ENCODE measurements at places on chromosomes 2 and 18.

DNA sequence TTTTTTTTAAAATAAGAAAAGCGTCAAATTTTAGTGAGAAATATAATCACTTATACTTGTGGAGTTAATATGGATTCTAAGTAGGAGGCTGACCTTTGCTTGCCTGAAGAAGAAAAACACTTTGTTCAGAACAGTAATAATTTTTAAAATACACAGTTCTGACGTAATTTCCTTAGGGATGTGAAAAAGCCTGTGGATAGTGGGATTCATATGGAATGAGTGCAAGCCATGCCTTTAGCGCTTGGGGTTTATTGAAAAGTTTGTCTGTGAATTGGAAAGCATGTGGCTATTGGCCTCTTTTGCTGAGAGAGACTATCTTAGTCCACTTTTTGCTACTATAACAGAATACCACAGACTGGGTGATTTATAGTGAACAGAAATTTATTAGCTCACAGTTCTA is 151.3 kb downstream of the CCDC85A start:
- DNase-seq, result no peak

DNA sequence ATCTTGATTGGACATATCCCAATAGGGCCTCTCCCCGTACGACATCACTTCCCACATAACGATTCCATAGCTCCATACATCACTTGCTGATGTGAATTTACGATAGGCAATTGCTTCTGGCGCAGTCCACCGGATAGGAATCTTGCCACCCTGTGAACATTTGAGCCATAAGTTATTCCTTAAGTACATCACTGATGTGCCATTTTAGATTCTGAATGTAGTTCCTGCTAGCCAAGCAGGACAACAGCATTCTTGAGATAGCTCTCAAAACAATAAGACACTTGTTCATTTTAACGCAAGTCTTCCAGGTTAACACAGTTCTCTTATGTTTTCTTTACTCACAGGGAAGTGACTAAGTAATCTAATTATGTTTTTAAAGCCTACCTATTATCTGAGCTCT is 138.0 kb downstream of the EPHA4 start:
- no peak for DNase-seq

GRCh38 chr2:63049970-63050333 is 678 bp upstream of the OTX1 start:
- DNase-seq, result no peak

DNA sequence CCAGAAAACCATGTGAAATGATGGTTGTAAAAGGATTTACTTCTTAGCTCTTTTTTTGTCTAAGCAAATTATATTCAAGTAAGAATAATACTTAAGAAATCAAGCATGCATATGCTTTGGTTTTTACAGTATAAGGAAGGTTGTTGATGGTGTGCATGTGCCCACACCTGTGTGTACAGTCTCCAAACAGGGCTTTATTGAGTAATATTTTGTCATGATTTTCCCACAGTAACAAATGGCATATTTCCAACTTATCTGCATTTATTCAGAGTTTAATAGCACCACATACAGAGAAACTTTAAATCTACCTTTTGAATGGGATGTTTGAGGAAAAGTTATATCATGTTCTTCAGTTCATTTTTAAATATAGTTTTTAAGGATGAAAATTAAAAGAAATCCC is 76.5 kb upstream of the DSG1 start:
- DNase-seq, result no peak

DNA sequence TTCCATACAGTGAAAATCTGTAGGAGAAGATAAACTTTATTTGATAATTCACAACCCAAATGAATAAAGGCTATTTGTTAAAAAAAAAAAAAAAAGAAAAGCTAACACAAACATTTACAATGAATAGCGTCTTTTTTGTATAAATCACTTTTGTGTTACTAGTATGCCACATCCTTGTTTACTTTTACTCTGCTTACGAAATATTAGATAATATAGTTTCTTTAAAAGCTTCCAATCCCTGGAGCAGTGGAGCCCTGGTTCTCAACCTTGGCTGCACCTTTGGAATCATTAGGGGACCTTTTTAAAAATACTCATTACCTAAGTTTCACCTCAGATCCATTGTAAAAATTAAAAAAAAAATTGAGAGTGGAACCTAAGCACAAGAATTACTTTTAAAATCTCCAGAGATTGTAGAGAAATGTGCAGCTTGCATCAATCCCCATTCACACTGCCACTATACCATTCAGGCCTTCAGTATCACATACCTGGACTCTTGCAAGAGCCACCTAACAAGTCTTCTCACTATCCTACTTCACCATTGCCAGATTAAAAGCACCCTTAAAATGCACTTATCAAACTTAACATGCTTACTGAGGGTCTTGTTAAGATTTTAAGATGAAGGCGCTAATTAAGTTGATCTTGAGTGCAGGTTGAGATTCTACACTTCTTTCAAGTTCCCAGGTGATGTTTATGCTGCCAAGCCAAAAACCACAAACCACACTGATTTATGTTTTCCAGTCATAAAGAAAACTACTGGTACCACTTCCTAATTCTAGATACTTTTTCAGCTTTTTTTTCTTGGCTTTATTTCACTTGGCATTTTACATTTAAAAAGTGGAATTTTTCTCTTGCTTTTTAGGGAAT is 59.7 kb upstream of the ZC3H15 start:
- DNase-seq, result no peak

GRCh38 chr18:9755615-9756014 is 47.5 kb downstream of the RAB31 start:
- no peak for DNase-seq

- no peak for DNase-seq
Observed at GRCh38 chr2:9097239-9097638, 93.8 kb upstream of the MBOAT2 start.

DNA sequence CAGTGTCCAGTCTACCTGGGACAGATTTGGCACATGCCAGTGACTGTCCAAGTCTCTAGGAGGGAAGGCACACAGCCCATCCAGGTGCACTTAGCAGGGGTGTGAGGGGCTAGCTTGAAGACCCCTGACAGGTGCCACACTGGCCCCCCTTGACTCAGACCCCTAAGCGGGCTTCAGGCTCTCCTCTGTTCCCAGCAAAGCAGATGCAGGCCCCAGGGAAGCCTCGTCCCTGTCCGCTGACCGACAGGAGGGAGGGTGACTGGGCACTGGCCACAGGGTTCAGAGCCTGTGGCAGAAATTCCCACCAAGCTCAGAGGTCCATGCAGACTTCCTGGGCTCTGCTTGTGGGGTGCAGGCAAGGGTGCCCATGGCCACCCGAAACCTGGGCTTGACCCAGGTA is 239.8 kb upstream of the MYT1L start:
- no peak for DNase-seq

DNA sequence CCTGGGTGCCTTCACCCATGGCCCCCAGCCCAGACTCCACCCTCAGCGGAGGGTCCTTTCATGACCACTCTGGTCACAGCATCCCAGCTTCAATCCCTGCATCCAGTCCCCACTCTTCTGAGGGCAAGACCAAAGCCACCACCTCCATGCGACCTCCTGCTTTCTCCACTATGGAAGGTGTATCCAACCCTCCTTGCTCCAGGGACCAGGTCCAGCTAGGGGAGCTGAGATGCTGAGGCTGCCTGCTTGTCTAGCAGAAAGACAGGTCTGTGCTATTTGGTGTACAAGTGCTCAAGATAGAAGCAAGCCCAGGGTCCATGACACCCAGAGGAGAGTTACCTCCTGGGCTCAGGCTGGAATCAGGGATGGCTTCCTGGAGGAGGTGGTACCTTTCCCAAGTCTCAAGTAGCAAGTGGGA is 73.8 kb upstream of the RAB6C start:
- no peak for DNase-seq

GRCh38 chr2:176854878-176855277 is 357.7 kb upstream of the HNRNPA3 start:
- DNase-seq, result no peak

GRCh38 chr18:75635096-75635495 is 207.6 kb upstream of the SMIM21 start:
- DNase-seq, result no peak

- no peak for DNase-seq
Observed at GRCh38 chr2:128552141-128552805, 233.6 kb upstream of the HS6ST1 start.

DNA sequence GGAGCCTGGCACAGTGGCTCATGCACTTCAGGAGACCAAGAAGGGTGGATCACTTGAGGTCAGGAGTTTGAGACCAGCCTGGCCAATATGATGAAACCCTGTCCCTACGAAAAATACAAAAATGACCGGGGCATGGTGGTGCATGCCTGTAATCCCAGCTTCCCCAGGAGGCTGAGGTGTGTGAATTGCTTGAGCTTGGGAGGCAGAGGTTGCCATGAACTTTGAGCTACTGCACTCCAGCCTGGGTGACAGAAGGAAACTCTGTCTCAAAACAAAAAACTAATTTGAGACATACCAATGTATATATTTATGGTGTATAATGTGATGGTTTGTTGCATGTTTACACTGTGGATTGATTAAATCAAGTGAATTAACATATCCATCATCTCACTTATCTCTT is 21.8 kb upstream of the ZNF512 start:
- no peak for DNase-seq

DNA sequence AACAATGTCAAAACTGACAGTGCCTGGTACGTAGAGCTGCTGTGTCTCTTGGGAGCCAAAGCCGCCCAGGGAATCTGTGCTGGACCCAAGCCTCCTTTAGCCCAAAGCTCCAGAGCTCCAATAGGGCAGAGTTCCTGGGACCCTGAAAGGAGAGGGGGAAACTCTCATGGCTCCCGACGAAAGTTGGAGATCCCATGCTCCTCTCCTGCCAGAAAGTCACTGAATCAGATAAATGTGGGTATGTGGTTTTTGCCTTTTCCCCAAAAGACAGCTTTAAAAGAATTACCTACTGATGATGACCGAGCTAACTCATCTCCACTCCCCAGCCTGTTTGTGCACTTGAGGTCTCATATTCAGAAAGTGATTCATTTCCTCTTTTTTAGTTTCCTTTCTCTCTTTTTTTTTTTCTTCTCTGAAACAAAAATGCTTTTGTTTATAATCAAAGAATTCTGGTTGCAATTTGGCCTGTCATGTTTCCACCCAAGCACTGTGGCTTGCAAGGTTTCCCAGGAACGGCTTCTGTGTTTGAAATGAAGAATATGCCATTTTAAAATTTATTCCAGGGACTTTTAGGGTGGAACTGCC is 14.1 kb upstream of the PMAIP1 start:
- DNase-seq, result no peak

GRCh38 chr2:39647104-39647765 is 18.5 kb upstream of the TMEM178A start:
- no peak for DNase-seq

- no peak for DNase-seq
Observed at GRCh38 chr2:84741182-84741822, 139.6 kb downstream of the TRABD2A start.

GRCh38 chr2:229282758-229283546 is 11.9 kb upstream of the PID1 start:
- DNase-seq, result no peak

- no peak for DNase-seq
Observed at GRCh38 chr2:101388232-101388631, 929 bp upstream of the CREG2 start.

DNA sequence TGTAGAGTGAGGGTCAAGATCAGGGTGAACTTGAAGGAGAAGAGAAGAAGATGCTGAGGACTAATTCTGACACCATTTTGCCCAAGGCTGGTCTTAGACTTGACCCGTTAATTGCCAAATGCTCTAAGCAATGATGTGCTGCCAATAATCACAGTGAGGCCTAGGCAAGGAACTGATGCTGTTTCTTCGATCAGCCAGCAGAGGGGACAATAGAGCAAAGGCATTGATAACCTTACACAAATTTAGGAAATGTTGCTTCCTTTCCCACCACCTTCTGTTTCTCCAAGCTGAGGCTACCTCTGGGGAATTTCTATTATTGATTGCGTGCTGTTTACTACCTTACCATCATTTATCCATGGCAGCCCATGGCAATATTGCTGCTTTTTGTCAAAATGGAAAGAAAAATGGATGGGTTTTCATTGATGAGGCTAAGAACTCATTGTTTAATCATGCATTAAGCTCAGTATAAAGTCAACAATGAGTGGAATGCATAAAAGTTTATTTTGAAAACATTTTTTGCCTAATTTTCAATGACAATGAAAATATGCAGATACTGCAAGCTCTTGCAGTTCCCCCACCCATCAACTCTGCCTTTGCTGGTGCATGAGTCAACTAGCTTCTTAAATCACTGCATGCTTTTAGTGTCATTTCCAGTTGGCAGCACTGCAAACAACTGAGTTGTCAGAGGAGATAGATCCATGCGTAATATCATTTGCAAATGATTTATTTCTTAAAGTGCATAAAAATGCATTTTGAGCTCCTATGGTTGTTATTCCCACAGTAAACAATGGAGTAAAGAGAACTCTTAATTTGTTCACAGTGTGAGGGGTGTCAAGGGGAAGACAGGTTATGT is 116.4 kb upstream of the NYAP2 start:
- DNase-seq, result no peak

GRCh38 chr2:181124497-181124896 is 144.1 kb downstream of the UBE2E3 start:
- DNase-seq, result no peak

DNA sequence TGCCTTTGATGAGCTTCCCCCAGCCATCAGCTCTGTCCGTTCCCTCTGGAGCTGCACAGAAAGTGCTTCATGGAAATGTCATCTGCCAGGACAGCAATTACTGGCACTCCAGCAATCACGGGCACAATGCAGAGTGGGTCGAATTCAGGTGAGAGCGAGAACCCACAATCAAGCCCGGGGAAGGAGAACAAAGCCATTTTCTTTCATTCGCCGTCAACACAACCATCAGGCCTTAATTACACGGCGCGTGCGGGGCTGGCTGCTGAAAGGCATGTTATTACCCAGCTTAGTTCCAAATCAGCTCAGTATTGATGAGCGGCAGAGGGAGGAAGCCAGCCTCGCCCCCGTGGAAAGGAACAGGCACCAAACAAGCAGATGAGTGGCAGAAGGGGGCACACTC is 143.9 kb downstream of the MYT1L start:
- no peak for DNase-seq

- no peak for DNase-seq
Observed at GRCh38 chr18:74360852-74361655, 45.4 kb downstream of the C18orf63 start.
